ENCODE measurements at places on chromosomes 4 and X.
A peak's percentile ranks its signal among the peaks of the same experiment; 100 is the strongest.

DNA sequence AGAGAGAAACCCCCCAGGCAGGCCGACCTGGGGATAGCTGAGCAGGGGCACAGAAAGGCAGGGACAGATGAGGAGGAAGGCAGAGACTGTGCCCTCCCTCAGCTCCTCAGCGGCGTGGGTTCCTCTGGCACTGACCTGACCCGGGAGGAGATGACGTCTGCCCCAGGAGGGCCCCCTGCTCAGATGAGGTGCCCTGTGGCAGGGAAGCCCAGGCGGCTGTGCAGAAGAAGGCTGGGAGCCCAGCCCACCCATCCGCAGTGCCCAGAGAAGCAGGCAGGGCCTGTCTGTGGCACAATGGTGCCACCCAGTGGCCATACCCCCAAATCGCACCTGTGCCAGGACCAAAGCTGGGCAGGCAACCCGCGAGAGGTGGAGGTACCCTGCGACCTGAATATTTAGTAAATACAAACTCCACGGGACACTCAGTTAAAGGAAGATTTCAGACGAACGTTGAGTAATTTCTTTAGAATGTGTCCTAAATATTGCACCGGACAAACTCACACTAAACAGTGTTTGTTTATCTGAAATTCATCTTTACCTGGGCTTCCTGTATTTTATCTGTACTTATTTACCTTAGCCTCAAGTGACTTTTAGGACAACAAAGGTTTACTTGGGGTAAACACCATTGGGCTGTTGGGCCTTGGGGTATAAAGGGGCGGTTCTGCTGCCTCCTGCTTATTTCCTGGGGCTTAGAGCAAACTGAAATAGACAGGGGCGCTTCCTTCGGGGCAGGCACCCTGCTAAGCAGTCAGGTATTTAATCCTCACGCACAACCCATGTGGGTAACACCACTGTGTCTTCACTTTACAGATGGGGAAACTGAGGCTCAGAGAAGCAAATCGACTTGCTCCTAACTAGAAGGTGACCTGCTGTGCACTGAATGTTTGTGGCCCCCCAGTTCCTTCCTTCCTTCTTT is 46.5 kb upstream of the HMX1 start:
- DNase-seq, result peak; percentile 61

- no peak for DNase-seq
Observed at GRCh38 chr4:53003959-53004358, 141.8 kb downstream of the RASL11B start.

GRCh38 chrX:7045238-7045955 is 102.1 kb upstream of the STS start:
- DNase-seq, result no peak

- peak; percentile 85 for DNase-seq
Observed at GRCh38 chr4:171676555-171677215, 136.5 kb upstream of the GALNTL6 start.

GRCh38 chr4:118280501-118281218 is 72.1 kb downstream of the PRSS12 start:
- DNase-seq, result peak; percentile 65

DNA sequence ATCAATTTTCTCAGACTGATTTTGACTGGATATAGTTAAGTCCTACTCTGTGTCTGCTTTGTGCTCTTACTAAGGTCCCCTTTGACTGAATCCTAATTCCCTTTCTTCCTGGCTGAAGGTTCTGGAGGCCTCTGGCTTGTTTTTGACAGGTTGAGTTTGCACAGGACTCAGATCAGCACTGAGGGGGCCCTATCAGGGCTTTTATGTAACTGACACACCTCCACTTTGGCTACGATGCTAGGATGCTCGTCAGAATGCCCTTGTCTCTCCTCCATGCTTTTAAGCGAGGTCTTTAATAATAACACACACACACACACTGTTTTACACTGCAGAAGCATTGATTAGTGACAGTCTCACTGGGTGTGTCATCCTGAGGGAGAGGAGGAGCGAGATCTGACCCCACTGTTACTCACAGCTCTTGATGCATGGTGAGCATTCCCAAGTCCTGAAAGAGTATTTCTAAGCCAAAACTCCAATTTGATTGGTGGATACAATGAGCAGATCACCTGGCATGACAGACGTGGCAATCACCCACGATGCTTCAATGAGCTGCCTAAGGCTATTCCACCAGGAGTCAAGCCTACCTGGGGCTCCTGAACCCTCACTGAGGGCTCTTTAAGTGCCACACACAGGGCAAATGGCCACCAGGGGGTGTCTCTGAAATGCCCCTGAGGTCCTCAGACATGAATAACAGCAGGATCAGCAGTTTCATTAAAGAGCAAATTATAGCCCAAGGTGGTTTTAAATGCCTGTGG is 130.4 kb upstream of the CPEB2 start:
- DNase-seq, result peak; percentile 14

DNA sequence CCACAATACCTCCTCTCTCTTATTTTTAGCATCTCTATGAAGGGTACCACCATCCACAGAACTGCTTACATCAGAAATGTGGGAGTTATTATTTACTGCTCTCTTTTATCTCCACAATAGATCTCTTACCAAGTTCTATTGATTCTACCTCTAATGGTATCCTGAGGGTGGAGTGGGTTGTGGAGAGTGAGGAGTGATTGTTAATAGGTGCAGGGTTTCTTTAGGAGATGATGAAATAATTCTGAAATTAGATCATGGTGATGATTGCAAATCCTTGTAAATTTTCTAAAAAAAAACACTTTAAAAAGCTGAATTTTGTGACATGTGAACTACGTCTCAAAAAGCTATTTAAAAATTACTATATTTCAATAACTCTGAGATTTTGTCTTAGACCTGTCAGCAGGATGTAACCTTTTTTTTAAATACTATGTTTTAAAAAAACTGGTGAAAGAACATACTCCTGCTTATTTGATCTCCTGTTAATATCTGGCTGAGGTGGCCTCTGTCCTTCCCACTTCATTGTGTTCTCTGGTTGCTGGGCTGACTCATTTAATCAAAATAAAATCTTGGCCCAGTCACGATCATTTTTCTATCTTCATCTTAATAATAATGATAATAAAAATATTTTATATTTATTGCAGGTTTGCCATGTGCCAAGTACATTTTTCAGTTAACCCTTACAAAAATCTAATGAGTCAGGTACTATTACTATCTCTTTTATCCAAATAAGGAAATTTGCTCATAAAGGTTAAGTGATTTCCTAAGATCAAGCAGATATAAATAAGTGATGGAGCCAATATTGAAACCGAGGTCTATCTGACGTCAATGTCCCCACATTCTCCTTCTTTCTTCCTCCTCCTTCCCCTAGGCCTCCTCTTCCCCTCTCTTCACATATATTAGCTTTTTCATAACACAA is 73.5 kb downstream of the GLUD2 start:
- no peak for DNase-seq

DNA sequence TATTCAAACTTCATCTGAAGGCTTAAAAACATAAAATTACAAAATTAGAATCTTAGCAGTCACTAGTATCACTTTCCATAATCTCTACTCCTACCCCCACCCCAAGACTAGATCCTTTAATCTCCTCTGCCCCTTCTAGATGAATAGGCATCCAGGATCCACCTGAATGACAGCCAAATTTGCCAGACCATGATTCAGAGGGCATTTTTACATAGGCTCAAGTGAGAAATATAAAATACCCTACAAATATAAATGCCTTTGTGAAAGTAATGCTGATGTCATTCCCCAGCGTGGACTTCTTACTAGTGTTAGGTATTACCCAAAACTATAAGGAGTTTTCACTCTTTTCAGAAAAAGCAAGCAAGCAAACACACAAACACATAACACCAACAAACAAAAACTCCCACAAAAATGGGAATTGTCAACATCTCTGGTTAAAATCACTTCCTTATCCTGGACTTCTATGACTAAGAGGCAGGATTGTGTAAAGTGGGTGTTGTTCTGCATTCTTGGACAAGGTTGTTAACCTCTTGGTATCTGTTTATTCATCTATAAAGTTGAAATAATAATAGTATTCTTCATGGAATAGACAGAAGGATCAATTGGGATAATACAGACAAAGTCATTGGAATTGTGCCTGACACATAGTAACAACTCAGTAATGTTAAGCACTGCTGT is 51.3 kb upstream of the TMPRSS11F start:
- no peak for DNase-seq

DNA sequence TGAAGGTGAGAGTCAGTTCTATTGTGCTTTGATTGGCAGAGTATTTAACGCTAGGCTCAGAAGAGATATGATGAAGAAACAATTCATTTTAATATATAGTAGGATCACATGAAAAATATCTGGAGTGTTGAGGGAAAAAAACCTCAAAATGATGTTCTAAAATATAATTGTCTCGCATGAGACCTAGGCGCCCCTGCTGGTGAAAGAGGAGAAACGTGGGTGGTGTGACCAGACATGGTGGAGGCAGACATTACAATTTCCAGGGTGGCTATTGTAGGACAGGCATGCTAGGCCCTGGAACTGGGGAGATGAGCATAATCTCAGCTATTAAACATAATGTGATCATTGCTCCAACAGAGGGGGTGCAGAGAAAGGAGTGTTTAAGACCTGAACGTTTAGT is 210.0 kb downstream of the HS3ST1 start:
- DNase-seq, result no peak

DNA sequence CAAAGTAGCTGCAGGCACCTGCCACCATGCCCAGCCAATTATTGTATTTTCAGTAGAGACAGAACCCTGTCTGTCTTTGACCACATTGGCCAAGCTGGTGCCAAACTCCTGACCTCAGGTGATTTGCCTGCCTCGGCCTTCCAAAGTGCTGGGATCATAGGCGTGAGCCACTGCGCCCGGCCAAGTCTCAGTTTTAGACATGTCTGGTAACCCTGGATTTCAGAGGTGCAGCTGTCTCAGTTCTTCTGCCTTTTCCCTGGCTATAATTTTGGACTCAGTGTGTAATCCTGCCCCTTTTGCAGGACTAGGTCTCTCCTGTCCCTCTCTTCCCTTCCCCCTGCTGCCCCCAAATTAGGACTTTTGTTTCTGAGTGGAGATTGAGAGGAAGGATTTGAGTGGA is 46.6 kb downstream of the FAM193A start:
- DNase-seq, result no peak

DNA sequence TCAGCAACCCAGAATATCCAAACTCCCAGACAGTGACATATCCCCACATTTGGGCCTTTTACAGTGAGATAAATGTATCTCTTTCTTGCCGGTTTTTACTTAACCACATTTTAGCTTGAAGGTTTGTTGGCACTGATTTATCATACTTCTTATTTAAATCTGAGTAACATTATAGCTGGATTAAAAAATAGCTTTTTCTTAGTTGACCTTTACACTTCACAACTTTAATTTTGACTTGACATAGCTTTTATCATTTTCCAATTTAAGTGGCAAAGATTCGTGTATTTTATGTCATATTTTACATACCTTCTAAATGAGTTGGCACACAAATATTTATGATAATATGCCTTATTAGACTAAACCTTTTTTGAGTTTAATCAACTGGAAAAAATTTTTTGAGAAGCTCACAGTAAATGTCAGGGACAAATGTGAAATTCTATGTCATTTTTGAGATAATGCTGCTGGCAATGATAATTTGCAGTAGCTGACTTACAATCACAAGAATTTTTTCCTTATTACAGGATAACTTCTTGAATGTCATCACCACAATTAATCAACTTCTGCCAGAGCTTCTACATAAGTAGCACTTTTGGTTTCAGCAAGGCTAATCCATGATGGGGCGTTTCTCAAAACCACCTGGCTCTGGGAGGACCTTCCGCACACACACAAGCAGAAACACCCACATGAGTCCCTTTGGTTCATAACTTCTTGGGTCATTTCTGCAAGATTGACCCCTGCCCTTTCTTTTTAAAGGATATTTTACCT is 80.3 kb downstream of the SYTL5 start:
- no peak for DNase-seq

DNA sequence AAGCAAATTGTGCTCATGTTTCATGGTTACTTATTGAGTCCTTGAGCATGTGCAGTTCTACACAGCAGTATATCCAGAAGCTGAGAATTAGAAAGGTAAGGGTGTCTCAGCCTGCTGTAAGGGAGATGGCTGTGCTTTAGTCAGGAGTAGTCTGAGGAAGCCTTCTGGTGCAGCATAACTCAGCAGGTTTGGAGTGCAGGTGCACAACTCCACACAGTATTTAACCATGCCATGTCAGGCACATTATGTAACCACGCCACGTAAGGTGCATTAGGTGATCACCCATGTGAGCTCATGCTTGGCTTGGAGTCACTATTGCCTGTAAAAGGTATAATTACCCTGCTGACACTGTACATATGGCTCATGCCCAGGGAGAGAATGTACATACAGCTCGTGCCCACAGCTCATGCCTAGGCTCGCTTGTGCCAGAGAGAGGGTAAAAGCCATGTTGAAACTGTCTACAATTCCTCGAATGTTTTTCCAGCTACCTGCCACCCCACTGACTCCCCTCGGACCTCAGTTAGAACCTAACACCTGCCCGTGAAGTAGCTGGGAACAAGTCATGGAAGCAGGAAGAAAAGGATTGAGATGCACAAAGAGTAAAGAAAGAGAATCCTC is 37.8 kb downstream of the UCHL1 start:
- peak; percentile 76 for DNase-seq

DNA sequence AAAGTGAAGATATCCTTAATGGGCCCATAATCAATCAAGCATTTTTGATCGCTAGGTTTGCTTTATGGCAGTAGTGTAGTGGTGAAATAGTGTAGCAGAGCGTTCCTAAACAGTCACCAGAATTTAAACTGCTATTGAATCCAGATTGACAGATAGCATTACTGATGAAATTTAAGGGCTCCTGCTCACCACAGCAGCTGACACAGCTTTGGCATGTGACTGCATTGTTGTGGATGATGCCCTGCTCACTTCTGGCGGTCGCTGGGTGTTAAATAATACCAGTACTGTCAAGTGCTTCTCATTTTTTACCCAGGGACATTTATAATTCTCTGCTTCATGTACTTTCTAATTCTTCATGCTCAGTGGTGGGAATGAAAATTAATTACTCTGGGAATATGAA is 102.0 kb upstream of the ARHGAP24 start:
- no peak for DNase-seq

GRCh38 chrX:8591501-8591900 is 126.9 kb downstream of the VCX3B start:
- DNase-seq, result no peak

GRCh38 chr4:26787461-26788340 is 72.9 kb upstream of the STIM2 start:
- DNase-seq, result peak; percentile 88

- DNase-seq, result no peak
Observed at GRCh38 chr4:122692641-122693520, 39.6 kb upstream of the BBS12 start.

GRCh38 chr4:83489711-83490326 is 4.9 kb upstream of the ABRAXAS1 start:
- DNase-seq, result peak; percentile 14

GRCh38 chr4:176788248-176788647 is 4.5 kb downstream of the VEGFC start:
- DNase-seq, result no peak

Measured in OCI-LY7 (cell line).